Activated CD4-positive, alpha-beta T cell treated with anti-CD3 and anti-CD28 coated beads for 36 hours (primary cell): ENCODE measurements at places on chromosomes 7 and 10.
A peak's percentile ranks its signal among the peaks of the same experiment; 100 is the strongest.

- no peak for DNase-seq
- no peaks in the 10 kb centered on the region for H3K36me3 ChIP-seq
- no peaks in the 10 kb centered on the region for H3K27me3 ChIP-seq
- H3K4me1 ChIP-seq: no peaks in the 10 kb centered on the region
- no peak overlapping the region for H3K27ac ChIP-seq
Measured at GRCh38 chr10:80392250-80392649, 16.1 kb upstream of the PRXL2A start.

- no peaks in the 10 kb centered on the region for H3K27me3 ChIP-seq
- H3K4me3 ChIP-seq: peak overlapping the region; percentile 98
- H3K27ac ChIP-seq: peak overlapping the region; percentile 100
- peaks cover 9% of the 10 kb centered on the region for H3K36me3 ChIP-seq
- DNase-seq: peak; percentile 84
Measured at GRCh38 chr7:148941598-148942275, 57.6 kb upstream of the EZH2 start.

- no peak overlapping the region for H3K4me3 ChIP-seq
- peaks cover 2% of the 10 kb centered on the region for H3K27me3 ChIP-seq
- no peaks in the 10 kb centered on the region for H3K36me3 ChIP-seq
Measured at GRCh38 chr7:97819161-97819560, 53.0 kb downstream of the ASNS start.

- DNase-seq: peak; percentile 49
- no peaks in the 10 kb centered on the region for H3K36me3 ChIP-seq
- no peak overlapping the region for H3K4me3 ChIP-seq
- peaks cover 30% of the 10 kb centered on the region for H3K4me1 ChIP-seq
- peaks cover 7% of the 10 kb centered on the region for H3K27me3 ChIP-seq
- H3K27ac ChIP-seq: no peak overlapping the region
Measured at GRCh38 chr7:134632937-134633540, 13.6 kb upstream of the BPGM start.

DNA sequence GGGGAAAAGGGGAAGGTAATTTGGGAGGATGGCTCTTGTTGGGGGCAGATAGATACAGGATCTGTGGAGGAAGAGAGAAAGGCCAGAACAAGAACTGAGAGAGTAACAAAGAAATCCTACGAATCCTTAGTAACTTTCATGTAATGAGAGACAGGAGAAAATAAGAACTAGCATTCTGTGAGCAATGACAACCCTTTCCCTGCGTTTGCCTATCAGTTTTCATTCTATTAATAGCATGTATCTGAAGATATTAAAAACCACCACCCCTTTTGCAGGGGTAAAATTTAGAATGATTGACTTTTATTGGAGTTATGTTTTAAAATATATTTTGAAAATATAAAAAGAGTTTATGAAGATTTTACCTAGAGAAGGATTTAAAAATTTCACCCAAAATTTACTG lies 132.8 kb downstream of the ZEB1 start:
- DNase-seq: no peak
- peaks cover 11% of the 10 kb centered on the region for H3K4me1 ChIP-seq
- no peaks in the 10 kb centered on the region for H3K27me3 ChIP-seq
- no peak overlapping the region for H3K4me3 ChIP-seq

- no peaks in the 10 kb centered on the region for H3K36me3 ChIP-seq
- no peak overlapping the region for H3K27ac ChIP-seq
- no peaks in the 10 kb centered on the region for H3K4me1 ChIP-seq
- no peak overlapping the region for H3K4me3 ChIP-seq
Measured at GRCh38 chr10:132099389-132100090, 33.8 kb downstream of the JAKMIP3 start.

DNA sequence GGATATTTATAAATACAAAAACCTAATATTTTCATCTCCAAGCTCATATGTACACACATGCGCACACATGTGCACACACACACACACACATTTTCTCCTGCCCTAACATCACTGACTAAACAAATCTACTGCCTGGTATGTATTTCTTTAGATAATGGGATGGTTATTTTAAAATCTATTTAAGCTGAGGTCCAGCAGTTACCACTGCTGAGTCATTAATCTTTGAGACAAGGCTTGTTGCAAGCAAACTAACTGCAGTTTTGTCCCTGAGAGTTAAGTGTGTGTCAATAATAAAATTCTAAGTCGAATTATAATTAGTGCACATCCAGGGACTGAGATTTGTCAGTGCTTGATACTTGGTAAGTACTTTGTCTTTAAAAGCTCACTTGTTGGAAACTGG lies 135.1 kb downstream of the VPS50 start:
- H3K27ac ChIP-seq: no peak overlapping the region
- no peak for DNase-seq

DNA sequence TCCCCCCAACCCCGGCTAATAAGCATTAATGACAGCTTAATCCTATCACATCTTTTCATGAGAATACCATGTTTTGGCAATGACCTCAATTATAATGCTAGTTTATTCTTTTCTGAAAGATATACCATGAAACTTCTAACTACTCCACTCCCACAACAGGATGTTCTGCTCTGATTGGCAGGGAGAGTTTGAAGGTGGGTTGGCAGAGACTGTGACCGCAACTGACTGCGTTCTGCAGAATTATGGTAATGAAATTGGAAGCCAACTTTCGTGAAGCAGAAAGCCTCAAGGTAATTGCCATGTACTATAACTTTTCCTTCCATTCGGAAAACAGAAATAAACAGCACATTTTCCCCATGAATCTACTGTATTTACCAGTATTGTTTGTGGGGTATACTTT lies 288.2 kb upstream of the SEMA3D start:
- no peaks in the 10 kb centered on the region for H3K36me3 ChIP-seq
- no peak for DNase-seq
- no peaks in the 10 kb centered on the region for H3K27me3 ChIP-seq
- no peak overlapping the region for H3K4me3 ChIP-seq
- H3K27ac ChIP-seq: no peak overlapping the region

GRCh38 chr10:60799971-60800650 lies 21.8 kb downstream of the CDK1 start:
- H3K27ac ChIP-seq: no peak overlapping the region
- no peak for DNase-seq
- H3K4me3 ChIP-seq: no peak overlapping the region
- no peaks in the 10 kb centered on the region for H3K4me1 ChIP-seq
- H3K36me3 ChIP-seq: peaks cover 26% of the 10 kb centered on the region

- no peak overlapping the region for H3K27ac ChIP-seq
- no peak overlapping the region for H3K4me3 ChIP-seq
- peaks cover 4% of the 10 kb centered on the region for H3K27me3 ChIP-seq
- H3K4me1 ChIP-seq: no peaks in the 10 kb centered on the region
Measured at GRCh38 chr10:1229116-1229515, 172.9 kb downstream of the WDR37 start.

GRCh38 chr7:123075838-123076467 lies 80.5 kb upstream of the TAS2R16 start:
- no peak overlapping the region for H3K27ac ChIP-seq
- no peaks in the 10 kb centered on the region for H3K27me3 ChIP-seq
- H3K36me3 ChIP-seq: no peaks in the 10 kb centered on the region
- no peak for DNase-seq
- H3K4me3 ChIP-seq: no peak overlapping the region
- no peaks in the 10 kb centered on the region for H3K4me1 ChIP-seq

DNA sequence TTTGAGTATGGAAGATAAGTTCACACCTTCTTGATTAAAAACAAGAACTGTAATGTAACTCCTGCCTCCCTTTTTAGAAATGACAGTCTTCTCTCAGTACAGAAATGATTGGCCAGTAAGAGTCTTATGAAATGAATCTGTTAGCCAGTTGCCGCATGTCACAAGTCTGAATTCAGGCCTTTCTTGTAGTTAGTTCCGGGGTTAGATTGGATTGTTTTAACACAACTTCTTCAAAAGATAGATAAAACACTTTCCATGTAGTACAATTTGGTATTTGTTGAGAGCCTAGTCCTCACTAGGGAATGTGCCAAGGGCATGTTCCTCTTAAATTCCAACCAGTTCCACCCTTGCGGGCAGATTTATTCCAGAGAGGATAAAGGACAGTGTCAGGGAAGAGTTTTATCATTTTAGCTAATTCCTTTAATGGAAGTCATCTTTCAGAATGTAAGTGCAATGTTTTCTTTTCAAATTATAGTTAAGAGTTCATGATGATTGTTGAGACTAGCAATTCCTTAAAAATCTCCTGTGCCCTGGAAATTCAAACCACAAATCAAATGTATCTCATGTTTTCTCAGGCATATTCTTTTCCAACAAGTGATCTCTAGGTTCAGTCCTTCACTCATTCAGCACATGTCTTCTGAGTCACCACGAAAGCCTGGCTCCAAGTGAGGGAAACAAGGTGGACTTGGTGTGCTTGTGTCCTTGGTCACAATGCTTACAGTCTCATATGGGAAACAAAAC lies 4.1 kb downstream of the FHIP2A start:
- H3K4me3 ChIP-seq: peak overlapping the region; percentile 40
- H3K27ac ChIP-seq: peak overlapping the region; percentile 96
- peaks cover 61% of the 10 kb centered on the region for H3K4me1 ChIP-seq
- peaks cover 26% of the 10 kb centered on the region for H3K36me3 ChIP-seq

DNA sequence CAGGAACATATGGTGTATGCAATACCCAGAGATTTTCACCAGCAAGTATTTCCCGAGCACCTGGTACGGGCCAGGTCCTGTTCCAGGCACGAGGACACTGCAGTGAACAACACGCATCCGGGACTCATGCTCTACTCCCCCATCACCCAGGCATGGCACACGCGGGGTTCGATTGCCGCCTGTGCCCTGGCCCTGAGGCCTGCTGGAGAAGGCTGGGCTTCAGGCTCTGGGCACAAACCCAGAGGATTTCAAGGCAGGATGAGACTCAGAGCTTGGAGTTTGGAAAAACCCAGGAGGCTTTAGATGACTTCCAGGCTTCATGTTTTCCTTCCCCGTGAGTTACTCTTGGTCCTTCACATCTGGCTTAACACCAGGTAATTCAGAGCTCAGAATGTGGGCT lies 143.5 kb downstream of the NEURL1 start:
- no peak overlapping the region for H3K27ac ChIP-seq
- no peaks in the 10 kb centered on the region for H3K4me1 ChIP-seq
- H3K4me3 ChIP-seq: no peak overlapping the region
- DNase-seq: no peak
- H3K36me3 ChIP-seq: no peaks in the 10 kb centered on the region

DNA sequence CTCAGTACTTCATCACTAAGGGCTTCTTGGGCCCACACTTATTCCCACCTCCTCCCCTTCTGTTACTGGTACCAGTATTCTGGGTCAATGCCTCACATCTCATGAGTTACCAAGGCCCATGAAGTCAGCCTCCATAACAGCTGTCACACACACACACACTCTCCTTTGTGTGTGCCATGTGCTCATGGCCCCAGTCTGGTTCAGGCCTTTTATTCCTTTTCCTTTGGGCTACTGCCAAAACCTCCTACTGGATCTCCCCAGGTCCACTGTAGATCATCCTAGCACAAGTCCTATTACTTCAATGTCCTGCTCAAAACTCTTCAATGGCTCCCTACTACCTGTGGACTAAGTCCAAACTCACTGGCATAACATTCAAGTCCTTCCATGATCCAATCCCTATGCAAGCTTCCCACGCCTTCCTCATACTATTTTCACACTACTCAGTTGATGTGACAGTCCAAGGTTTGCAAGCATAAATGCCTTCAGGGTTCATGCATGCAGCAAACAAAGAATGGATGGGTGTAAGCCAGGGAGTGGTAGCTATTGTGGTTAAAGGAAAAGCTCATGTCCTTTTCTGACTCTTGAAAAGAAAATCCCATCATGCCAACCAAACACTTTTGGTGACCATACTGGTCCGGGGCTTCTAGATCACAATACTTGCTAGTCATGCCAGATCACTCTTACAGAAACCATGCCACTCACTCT lies 68.1 kb downstream of the CCDC6 start:
- H3K27ac ChIP-seq: no peak overlapping the region
- no peak for DNase-seq
- H3K4me3 ChIP-seq: no peak overlapping the region
- no peaks in the 10 kb centered on the region for H3K27me3 ChIP-seq
- H3K36me3 ChIP-seq: peaks cover 38% of the 10 kb centered on the region
- peaks cover 26% of the 10 kb centered on the region for H3K4me1 ChIP-seq

GRCh38 chr10:100728928-100729861 lies 16.2 kb upstream of the PAX2 start:
- peaks cover 78% of the 10 kb centered on the region for H3K27me3 ChIP-seq
- peak; percentile 66 for DNase-seq

- peaks cover 11% of the 10 kb centered on the region for H3K36me3 ChIP-seq
- H3K4me1 ChIP-seq: no peaks in the 10 kb centered on the region
- DNase-seq: no peak
- H3K4me3 ChIP-seq: no peak overlapping the region
Measured at GRCh38 chr10:97765201-97765600, 6.6 kb downstream of the SFRP5 start.

DNA sequence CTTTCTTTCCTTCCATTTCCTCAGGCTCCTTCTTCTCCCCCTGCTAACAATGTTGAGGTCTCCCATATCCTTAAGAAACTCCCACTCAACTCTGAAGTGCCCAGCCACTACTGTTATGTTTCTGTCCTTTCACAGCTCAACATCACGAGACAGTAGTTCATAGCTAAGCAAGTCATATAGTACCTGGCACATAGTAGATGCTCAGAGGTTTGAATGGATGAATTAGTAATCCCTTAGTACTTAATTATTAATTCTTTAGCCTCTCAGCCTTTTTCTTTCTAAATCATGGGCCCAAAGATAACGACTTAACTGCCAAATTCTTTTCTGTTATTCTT lies 22.6 kb downstream of the CSGALNACT2 start:
- peaks cover 54% of the 10 kb centered on the region for H3K4me1 ChIP-seq
- no peaks in the 10 kb centered on the region for H3K27me3 ChIP-seq
- peak overlapping the region; percentile 94 for H3K27ac ChIP-seq
- H3K4me3 ChIP-seq: peak overlapping the region; percentile 22
- DNase-seq: no peak
- H3K36me3 ChIP-seq: peaks cover 41% of the 10 kb centered on the region

DNA sequence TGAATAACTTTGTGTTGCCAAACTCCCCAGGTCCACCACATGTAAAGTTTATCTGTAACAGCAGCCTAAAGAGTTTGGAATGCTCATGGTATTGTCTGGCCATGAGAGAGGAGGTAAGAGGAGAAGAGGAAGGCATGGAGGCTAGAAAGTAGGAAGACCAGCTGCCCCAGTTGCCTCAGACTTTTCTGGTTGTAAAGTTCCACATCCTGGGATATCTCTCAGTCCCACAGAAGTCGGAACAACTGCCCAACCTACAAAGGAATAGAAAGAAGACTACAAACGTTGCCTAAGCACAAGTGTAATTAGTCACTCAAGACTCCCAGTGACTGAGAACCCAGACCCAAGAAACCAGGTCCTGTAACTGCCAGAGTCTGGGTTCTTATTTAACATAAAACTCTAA lies 47.3 kb downstream of the CREB3L2 start:
- peaks cover 14% of the 10 kb centered on the region for H3K4me1 ChIP-seq
- H3K4me3 ChIP-seq: no peak overlapping the region
- no peak overlapping the region for H3K27ac ChIP-seq
- H3K27me3 ChIP-seq: no peaks in the 10 kb centered on the region
- DNase-seq: no peak

DNA sequence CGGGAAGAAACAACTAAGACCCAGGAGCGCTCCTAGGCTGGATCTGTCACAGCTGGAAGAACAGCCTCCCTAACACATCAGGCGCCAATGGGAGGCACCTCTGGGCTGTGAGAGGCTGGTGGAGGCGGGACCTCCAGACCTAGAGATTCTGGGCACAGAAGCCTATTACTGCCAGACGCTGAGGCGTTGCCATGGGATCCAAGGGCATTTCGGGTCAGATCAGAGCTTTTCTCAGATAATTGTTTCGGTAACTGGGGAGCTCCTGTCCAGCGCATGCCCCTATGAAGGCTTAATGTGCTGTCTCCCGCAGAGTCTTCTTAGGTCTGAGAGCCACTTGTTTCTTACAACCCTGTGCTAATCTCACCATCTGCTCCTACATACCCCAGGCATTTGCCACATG lies 339.2 kb downstream of the ZNF716 start:
- no peaks in the 10 kb centered on the region for H3K4me1 ChIP-seq
- H3K4me3 ChIP-seq: no peak overlapping the region
- H3K27me3 ChIP-seq: no peaks in the 10 kb centered on the region
- H3K36me3 ChIP-seq: no peaks in the 10 kb centered on the region
- no peak for DNase-seq
